Activated CD8-positive, alpha-beta memory T cell treated with anti-CD3 and anti-CD28 coated beads, Interleukin-2, amount 50 U/mL, for 4 hours (primary cell): ENCODE measurements at places on chromosomes 13 and 19.

DNA sequence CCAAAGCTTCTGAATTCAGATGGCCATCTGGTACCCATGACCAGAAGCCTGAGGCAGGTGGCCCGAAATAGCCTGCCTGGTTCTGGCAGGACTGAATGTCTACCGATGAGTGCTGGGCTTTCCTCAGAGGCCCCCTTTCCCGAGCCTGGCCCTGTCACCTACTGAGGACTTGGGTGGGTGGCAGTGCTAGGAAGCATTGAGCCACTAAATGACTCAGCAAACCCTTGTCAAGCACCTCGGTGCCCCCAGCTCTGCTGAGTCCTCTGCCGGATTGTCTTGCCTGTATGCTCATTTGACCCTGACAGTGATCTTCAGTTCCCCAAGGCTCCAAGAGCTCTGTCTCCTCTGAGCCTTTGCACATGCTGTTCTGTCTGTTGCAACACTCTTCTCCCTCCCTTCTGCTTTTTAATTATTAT lies 17.9 kb downstream of the PPP1R37 start:
- no peak for DNase-seq

GRCh38 chr19:49408816-49409440 lies 14.3 kb downstream of the PTH2 start:
- no peak for DNase-seq

GRCh38 chr13:70960841-70961443 lies 852.7 kb upstream of the KLHL1 start:
- no peak for DNase-seq

- no peak for DNase-seq
These were observed 14.7 kb downstream of the GARRE1 start for GRCh38 chr19:34269081-34269480.

- DNase-seq = no peak
These were observed 18.3 kb downstream of the CACNA1A start for GRCh38 chr19:13487985-13488384.

DNA sequence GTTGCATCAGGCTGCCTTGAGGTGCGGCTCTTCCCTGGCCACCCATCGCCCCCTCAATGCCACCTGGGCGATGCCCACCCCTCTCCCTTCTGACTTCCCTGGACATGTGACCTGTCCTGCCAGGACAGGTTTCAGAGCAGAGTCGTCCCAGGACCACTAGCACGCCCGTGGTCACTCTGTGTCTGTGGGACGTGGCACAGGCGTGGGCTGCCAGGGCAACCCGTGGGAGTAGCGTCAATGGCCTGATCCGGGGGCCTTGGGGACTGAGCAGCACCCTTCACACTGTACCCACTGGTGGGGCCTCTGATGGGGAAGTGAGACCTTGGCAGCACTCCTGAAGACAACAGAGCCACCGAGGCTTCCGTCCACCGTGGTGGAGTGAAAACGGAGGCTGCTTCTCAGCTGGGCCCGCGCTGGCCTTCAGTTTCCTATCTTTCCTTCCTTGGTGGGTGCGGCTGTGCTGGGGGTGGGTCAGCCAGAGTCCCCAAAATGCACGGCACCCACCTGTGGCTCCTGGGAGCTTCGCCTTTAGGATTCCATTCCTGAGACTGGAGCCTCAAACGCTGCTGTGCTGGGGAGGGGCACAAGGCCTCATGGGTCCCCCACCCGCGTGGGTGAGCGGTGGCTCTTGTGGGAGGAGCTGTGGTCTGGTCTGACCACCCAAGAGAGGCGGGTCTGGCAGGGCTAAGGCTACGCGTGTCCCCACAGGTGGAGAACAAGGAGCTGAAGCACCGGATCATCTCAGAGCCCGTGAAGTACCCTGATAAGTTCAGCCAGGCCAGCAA lies 26.7 kb upstream of the TMEM255B start:
- no peak for DNase-seq

- no peak for DNase-seq
These were observed 2.0 kb upstream of the ZIC2 start for GRCh38 chr13:99979453-99980200.

- no peak for DNase-seq
These were observed 73.6 kb downstream of the KDM4B start for GRCh38 chr19:5042556-5042955.

DNA sequence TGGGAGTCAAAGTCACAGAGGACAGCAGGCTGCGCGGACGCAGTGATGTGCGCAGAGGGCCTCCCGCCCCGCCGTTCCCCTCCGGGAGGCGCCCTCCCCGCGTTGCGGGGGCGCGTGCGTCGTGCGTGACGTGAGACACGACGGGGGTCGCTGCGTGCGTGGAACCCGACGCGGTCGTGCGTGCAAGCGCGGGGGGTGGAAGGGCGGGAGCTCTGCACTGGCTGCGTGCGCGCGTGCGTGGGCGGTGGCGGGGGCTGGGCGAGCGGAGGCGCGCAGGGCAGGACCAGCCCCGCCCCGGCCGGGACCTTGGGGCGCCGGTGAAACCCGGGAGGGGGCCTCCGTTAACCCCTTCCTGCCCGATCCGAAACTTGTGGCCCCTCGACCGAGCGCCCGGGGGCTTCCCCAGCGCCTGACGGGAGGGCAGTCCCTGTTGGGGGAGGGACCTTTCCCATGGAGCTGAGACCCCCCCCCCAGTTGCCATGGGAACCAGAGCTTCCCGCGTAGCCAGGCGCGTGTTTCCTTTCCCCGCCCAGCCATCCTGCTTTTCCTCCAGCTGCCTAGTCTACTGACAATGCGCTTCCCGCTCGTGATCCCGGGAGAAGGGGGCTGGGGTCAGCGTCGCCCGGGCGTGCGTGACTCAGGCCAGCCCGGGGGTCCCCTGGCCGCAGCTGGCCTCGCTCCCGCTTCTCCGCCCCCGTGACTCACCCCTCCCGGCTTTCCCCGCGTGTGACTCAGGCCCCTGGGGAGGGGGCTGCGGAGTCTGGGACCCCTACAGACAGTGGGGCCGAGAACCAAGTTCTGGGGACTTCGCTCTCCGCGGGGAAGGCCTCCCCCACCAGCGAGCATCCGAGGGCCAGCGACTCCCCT lies 7.3 kb upstream of the HOOK2 start:
- peak; percentile 95 for DNase-seq
